ENCODE measurements at places on chromosomes 3 and 15.
A peak's percentile ranks its signal among the peaks of the same experiment; 100 is the strongest.

- DNase-seq: no peak
These were observed 312.8 kb upstream of the CHRM5 start for GRCh38 chr15:33655488-33655887.

GRCh38 chr3:30091686-30092085 is 514.7 kb upstream of the TGFBR2 start:
- no peak for DNase-seq

DNA sequence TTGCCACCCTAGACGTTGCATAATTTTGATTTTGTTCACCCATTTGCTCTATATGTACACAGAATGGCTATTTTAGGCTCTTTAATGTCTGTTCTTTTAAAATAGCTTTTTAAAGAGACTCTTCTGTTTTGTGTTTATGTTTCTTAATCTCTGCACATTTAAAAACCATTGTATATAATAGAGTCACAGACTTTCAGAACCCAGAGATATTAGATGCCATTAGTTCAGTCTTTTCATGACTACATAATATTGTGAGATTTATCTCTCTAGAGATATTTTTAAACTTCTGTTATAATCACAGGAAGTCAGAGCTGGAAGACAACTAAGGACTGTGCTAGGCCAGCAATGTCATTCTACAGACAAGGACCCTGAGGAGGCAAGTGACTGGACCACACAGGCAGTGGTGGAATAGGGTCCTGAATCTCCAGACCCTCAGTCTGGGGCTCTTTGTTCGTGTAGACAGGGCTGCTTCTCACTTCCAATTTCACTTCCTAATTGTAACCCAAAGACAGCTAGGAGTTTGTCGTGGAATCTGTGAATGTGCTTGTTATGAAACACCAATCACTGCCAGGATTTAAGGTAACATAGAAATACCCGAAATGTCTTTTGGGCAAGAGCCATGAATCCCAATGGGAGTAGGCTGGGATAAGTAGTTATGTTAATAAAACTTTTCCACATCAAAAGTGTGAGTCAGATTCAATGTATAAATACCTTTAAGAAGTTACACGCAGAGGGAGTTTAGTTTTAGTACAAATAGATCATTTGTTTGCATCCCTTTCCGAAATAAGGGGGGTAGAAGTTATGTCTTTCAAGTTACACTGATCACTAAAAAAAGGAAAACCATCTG is 165.2 kb upstream of the ROPN1 start:
- no peak for DNase-seq

DNA sequence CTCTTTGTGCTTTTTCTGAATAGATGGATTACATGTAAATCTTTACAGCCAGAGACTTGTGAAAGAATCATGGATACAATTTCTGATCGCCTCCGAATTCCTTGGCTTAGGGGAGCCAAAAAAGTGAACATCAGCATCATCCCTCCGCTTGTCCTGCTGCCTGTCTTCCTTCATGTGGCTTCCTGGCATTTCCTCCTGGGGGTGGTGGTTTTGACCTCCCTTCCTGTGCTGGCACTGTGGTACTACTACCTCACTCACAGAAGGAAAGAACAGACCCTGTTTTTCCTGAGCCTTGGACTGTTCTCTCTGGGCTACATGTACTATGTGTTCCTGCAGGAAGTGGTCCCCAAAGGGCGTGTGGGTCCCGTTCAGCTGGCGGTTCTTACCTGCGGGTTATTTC is 5.9 kb downstream of the ZDHHC23 start:
- DNase-seq: no peak

- DNase-seq: no peak
These were observed 244.4 kb downstream of the SOX2 start for GRCh38 chr3:181956122-181956521.

- DNase-seq: no peak
These were observed 480.0 kb upstream of the ROBO1 start for GRCh38 chr3:80247766-80248165.

- DNase-seq: no peak
These were observed 225.0 kb upstream of the PROK2 start for GRCh38 chr3:72009851-72010443.

DNA sequence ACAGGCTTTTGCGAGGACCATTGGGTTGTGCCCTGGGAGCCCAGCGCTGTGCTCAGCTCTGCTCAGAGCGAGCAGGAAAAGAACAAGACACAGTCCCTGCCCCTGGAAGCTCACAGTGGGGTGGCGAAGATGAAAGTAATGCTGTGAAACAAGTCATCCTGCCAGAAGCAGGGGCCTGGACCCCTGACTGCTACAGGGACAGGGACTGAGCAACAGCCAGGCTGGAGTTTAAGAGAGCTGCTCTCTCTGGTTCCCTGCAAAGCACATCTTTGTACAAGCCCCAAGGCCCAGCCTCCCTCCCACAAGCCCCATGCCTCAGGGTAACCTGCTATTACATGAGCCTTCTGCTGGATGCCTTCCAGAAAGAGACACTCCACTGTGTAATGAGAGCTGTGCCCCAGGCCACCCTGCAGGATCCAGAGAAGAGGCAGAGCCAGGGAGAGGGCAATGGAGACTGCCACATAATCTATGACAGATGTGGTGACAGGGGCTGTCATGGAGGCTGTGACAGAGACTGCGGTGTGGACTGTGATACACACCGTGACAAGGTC is 7.1 kb upstream of the HCN4 start:
- no peak for DNase-seq

DNA sequence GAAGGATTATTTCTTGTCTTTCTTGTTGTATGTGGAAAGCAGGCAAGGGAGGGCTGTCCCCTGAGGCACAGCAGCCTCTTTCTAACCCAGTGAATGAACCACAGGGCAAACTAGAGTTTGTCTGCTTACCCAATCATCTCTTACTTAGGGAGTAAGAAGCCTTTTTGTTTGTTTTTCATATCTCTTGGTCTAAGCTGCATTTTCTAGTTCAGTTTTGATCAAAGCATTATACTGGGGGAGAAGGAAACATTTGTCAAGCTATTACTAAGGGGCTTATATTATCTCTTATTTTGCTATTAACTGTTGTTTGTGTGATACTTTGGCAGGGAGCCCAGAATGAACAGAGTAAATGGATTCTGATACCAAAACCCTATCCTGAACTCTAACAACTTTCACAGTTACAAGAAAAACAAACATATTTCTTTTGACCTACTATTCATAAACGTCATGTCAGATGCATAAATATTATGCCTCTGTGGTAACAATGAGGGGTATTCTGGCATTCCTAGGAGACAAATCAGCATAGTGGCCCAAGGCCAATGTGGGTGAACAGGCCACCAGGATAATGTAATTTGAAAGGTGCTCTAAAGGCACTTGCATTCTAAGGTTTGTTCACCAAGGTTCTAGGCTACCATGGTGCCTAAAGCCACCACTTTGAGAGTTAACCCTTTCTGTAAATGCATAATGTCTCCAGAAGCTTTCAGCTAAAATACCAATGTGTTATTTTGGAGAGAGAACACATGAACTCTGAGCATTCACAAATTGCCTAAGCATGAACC is 271.6 kb upstream of the ZPLD1 start:
- DNase-seq: no peak

GRCh38 chr3:76171647-76172046 is 386.3 kb upstream of the ZNF717 start:
- DNase-seq: no peak

DNA sequence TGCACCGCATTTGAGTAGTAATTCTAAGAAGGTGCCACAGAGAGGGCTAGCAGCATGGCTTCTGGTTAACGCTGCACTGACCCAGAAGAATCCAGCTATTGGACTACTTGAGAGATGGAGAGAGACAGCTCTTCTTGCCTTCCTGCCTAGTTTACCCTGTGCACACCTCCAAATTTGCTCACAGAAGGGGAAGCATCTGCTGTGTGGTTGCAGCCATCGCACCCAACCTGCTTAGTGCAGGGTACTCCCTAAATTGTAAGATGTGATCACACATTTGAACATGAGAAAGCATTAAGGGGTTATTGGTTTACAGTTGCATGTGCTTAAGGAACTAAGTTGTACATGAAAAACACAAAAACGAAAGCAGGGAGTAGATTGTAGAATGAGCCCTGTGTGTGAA is 122.1 kb downstream of the FOXB1 start:
- DNase-seq: no peak

- DNase-seq: no peak
These were observed 26.5 kb downstream of the PHLDB2 start for GRCh38 chr3:111885578-111885977.

- no peak for DNase-seq
These were observed 34.0 kb upstream of the RPP14 start for GRCh38 chr3:58271901-58272501.

DNA sequence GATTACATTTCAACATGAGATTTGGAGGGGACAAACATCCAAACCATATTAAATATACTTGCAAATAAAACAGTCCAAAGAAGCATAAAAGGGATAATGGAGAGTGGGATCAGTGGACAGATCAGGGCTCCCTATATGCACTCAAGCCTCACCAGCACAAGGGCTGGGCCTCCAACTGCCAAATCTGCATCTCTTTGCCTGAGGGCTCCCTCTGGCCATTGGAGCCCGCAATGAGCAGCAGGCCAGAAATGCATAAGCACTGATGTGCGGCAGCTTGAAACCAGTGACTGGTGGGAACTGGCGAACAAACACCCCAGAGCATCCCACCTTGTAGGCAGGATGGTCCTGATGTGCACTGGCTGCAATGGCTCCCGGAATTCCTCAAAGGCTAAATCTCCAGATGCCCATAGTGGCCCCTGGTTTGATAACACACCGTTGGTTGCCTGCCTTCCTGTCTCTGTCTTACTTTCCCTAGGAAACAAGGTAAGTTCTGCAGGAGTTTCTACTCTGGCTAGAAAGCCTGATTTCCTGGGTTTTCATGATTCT is 55.9 kb upstream of the POMGNT2 start:
- no peak for DNase-seq

DNA sequence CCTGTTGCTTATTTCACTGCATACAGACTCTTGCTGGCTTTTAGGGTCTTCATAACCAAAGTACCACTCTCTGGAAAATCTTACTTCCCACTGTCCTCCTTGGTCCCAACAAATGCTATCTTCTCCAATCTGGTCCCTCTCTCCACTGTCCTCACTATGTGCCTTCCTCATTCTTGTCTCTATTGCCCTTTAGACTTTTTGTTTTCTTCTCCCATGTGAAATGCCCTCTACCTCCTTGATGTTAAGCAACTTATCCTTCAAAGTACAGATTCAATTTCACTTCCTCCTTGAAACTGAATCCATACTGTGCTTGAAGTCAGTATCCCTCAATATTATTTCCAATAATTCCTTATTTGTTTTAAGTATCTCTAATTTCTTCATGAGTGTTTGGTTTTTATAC is 60.8 kb downstream of the CGGBP1 start:
- DNase-seq: no peak

GRCh38 chr3:186381424-186382216 is 19.6 kb upstream of the DGKG start:
- no peak for DNase-seq

- DNase-seq: no peak
These were observed 10.7 kb downstream of the CNTN6 start for GRCh38 chr3:1103525-1103924.

GRCh38 chr15:48459571-48460442 is 128.6 kb downstream of the DUT start:
- DNase-seq: no peak

DNA sequence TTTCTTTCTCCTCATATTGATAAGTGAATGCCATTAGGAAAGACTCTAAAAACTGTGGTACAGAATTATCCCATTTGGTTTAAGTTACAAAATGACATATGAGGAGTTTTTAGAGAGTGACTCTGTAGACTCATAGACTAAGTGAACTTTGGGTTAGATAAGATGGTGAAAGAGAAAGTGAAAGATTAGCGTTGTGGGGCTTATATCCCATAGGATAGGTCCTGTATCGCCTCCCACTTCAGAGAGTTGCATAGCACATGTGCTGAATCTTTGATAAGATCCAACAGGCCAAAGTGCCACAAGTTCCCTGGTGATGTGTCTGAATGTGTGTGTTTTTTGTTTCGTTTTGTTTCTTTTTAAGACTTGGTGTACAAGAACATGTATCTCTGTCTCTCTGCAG is 666.9 kb downstream of the MECOM start:
- no peak for DNase-seq

DNA sequence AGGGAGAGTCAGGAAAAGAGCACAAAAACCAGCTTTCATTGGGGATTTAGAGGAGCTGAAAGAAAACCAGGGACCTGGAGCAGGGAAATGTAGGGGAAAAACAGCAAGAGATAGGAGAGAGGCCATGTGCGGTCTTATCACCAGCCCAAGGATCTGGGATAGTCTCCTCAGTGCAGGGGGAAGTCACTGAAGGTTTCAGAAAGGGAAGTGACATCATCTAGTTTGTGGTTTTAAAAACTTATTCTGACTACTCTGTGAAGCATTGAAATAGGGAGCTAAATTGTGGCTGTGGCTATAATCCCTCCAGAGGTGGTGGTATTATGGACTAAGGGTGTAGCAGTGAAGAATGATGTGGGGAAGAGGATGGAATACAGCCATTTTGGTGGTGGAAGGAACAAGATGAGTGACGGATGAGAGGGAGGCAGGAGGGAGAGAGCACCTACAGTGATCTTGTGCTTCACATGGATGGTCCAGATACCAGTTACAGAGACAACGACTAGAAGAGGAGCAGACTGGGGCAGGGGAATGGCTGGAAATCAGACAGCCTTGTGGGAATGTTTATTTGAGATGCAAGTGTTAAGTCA is 72.7 kb downstream of the HMG20A start:
- peak; percentile 43 for DNase-seq

GRCh38 chr15:68199340-68199739 is 5.8 kb downstream of the CALML4 start:
- no peak for DNase-seq

DNA sequence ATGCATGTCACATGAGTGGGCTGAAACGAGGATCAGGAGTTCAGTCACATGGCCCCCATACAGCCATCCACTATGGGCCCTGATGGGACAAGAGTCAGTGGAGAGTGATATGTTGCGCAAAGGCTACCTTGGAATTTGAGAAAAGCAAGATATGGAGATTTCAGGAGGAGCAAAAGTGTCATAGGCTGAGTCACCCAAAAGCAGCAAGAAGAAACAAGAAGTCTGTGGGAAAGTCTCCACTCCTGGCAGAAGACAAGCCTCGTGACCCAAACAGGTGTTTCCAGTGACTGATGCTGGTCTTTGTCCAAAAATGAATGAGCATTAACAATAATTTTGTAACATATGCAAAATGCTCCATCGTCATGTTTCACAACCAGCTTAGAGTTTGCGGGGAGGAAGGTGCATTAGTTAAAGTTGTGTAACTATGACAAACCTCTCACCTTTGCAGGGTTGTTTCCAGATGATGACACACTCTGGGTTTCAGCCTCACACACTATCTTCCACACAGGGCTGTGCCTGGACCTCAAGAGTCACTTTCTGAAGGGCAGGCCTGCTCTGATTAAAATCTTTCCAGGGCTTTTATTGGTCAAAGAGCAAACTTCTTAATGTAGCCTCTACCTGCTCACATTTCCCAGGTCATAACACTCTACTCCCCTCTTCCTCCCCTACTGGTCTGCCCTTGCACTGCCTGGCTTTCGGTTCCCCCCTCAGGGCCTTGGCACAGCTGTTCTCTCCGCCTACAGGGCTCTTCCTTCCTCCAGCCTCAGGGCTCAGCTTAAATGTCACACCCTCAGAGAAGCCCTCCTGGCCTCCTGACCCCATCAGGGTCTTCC is 3.9 kb upstream of the DNASE1L3 start:
- DNase-seq: peak; percentile 60

GRCh38 chr3:24513463-24513862 is 18.8 kb upstream of the THRB start:
- no peak for DNase-seq

Data from GM20000 (cell line).